ENCODE measurements at places on chromosomes 3 and 15. TPM values are rescaled to one million over a fixed set of nuclear protein-coding genes. Genes with fewer than 3 reads are reported as not detected.

- DNase-seq, result no peak
These were observed 45.8 kb downstream of the TM6SF1 start for GRCh38 chr15:83153288-83153687.

- DNase-seq, result no peak
These were observed 120.5 kb upstream of the PROK2 start for GRCh38 chr3:71905426-71905825.

Gene MUC4
- total RNA-seq, result not detected

- DNase-seq, result no peak
These were observed 12.5 kb downstream of the CHDH start for GRCh38 chr3:53833700-53834099.

GRCh38 chr3:11553436-11554235 is 90.1 kb downstream of the VGLL4 start:
- peak; percentile 84 for DNase-seq

DNA sequence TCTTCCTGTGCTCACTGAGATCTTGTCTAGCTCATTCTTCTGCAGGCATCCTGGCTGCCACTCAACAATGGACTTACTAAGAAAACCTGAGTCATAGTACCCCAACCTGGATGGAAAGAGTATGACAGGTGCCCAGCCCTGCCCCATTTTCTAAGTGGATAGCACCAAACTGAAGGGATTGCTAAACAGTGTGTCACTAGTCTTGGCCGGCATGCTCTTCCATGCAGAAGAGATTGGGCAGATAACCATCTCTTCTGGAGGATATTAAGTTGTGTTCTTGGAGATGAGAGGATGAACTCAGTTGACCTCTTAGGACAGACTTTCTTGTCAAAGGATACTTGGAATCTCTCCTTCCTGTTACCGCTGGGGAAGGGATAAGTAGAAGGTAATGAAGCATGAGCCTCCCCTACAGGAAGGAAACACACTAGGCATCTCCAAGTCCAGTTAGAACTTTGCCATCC is 797.5 kb downstream of the AGBL1 start:
- no peak for DNase-seq

DNA sequence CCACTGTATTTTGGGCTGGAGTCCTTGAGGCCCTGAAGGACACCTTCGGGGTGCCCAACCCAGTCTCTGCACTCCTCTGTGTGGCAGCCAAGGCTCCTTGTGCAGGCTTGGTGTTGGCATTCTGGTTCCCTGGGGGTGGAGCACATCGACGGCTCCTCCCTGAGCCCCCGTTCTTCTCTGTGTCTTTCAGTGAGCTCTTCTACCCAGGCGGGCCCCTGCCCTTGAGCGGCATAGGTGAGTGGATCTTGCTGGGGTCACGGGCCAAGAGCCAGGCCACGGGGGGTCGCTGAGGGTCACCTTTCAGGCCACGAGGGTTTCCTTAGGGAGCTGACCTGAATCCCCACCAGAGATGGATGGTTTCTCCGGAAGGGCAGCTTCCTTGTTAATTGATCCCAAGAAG is 234.8 kb downstream of the SNRPN start:
- DNase-seq, result peak; percentile 32

- no peak for DNase-seq
These were observed 16.0 kb upstream of the CCR2 start for GRCh38 chr3:46337911-46338310.

DNA sequence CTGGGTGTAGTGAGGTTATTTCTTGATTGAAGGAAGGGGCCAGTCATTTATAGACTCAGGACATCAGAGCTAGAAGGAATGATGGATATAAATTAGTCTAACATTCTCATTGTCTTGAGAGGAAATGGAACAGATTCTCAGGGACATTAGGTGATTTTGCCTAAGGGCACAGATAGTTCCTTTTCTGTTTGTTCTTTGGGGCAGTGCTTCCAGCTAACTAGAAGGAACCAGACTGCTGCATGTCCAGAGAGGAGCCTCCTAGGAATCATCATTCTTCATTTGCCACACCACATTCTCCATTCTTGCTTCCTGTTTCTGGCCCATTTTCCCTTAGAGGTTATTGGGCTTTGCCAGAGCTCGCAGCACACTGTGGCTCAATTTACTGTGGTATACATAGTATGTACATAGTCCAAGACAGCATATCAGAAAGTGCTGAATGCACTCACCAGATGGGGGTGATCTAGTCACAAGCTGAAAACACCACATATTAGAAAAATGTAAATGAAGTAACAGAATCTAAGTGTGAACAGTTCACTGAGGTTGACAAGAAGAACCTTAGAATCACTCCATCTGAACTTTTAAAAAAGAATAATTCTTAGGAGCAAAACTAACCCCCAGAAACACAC is 62.7 kb upstream of the MYZAP start:
- no peak for DNase-seq

Gene VGLL3
- 9.5 TPM for total RNA-seq

Gene PLAAT1
- total RNA-seq, result 14.3 TPM

DNA sequence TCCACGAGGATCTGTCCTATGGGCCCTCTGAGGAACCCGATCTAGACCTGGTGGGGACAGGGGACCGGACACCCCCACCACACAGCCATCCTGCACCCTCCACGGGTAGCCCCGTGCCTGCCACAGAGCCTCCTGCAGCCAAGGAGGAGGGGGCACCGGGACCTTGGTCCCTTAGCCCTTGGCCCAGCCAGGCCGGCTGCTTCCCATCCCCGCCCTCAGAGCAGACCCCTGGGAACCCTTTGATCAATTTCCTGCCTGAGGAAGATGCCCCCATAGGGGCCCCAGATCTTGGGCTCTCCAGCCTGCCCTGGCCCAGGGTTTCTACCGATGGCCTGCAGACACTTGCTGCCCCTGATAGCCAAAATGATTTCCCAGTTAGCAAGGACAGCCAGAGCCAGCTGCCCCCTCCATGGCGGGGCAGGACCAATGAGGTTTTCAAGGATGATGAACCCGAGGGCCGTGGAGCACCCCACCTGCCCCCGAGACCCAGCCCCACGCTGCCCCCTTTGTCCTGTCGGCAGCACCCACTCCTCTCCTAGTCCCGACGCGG is 91.5 kb downstream of the TBC1D2B start:
- no peak for DNase-seq

DNA sequence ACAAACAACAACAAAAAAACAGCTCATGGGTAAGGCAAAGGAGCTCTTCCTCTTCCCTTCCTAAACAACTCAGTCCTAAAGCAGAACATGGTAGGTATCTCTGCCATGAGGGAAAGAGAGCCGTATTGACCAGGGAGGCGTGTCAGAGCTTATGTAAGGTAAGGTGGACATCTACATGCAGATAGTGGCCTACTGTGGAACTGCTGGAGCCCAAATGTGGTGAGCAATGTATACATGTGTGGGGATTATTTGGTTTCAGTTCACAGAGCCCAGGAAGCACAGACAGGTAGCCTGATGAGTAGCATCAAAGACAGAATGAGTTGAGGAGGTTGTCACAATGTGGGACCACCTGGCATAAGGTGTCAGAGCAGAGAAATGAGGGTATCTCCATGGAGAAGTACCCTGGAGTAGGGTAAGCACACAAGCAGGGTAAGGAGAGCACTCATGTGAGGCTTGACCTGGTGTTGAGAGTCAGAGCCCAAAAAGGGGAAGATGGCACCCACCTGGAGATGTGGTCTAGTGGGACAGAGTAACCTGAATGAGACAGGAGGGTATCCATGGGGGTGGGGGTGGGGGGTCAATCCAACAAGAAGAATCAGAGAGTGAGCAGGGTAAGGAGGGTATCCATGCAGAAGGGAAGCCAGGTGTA is 45.5 kb downstream of the DENND6A start:
- no peak for DNase-seq

Gene SNURF
- total RNA-seq, result 80.1 TPM

DNA sequence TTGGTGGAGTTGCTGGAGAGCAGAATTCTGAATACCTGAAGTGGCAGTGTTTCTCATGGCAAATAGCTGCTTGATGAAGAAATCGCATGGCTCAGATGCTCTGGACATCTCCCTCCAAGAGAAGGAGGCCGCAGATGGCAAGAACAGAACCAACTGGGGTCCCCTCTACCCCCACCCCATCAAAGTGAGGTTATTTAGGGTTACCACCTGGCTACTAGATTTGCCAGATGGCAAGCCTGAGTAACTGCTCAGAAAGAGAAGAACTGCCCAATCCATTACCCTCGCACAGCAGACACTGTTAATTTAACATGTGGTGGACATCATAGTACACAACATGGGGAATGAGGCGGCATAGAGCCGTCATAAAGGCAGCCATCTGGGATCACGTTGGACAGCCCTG is 30.5 kb upstream of the LIPC start:
- DNase-seq, result no peak
